Stimulated activated CD8-positive, alpha-beta memory T cell treated with anti-CD3 and anti-CD28 coated beads, Interleukin-15, amount 100 ng/mL, for 24 hours (primary cell): ENCODE measurements at places on chromosomes 2 and 18.

DNA sequence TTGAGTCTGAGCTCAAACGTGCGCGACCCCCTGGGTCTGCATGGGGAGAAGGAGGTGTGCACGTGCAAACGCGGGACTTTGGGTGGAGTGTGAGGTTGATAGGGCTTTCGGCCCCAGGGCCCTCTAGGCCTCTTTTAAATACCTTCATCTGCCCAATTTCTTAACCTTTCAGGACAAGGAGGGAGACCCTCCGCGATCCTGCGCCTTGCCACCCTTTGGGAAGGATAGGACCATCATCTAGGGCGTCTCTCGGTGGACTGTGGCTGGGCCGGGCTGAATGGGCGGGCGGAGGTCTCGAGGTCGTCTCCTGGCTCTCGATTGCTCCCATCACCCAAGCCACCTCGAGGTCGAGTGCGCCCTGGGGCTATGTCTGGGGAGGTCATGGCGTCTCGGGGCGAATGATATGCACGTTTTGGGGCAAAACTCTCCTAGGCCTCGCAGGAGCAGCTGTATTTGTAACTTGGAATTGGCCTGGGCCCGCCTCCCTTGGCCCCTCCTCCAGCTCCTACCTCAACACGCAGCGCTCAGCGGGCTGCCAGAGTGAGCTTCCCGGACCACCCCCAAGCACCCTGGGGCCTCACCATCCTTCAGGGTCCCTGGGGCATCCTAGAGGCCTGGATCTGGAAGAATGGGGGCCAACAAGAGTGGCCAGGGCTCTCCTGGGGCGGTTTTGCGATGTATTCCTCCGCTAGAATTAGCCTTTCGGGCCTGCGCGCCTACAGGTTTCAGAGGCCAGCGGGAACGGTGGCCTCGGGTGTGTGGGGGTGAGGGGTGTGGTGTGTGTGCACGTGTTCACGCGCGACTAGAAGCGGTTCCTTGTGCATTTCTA lies 8.7 kb upstream of the SIX3 start:
- no peak for DNase-seq

DNA sequence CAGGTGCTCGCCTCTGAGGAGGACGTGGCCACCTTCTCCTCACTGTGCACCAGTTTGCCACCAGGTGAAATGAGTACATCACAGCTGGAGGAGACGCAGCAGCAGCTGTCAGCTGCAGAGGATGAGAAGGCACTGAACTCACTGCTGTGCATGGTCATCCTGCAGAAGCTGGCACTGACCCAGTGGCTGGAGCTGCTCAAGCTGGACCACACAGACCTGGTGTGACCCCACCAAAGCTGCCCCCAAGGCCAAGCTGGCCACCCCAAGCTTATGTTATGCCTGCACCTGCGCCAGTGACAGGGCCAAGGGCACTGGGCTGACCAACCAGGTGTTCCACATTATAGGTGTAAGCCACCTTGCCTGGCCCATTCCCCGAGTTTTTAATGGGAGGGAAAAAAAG lies 19.3 kb downstream of the CLK1 start:
- DNase-seq = no peak

GRCh38 chr2:10140841-10141610 lies 18.5 kb downstream of the RRM2 start:
- DNase-seq = no peak

- no peak for DNase-seq
These were observed 31.9 kb upstream of the PNO1 start for GRCh38 chr2:68125821-68126220.

DNA sequence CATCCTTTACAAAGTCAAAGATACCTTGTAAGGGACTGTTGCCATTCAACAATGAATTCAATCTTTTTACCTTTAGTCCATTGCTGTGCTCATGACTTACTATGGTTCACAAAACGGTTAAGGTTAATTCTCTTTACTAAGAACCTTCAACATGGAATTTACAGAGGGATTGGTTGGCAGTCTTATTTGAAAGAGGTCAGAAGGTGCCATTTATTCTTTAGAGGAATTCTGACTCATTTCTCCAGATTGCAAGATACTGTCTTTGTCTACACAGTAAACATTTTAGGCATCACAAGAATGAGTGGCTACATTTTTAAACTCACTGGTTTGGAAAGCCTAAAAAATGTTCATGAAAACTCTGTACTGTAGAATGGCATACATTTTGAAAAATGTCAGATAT lies 17.4 kb downstream of the KCNH7 start:
- no peak for DNase-seq

GRCh38 chr2:114661971-114662939 lies 219.8 kb downstream of the DPP10 start:
- no peak for DNase-seq
